GM20000 (cell line): ENCODE measurements at places on chromosomes 4 and X.

DNA sequence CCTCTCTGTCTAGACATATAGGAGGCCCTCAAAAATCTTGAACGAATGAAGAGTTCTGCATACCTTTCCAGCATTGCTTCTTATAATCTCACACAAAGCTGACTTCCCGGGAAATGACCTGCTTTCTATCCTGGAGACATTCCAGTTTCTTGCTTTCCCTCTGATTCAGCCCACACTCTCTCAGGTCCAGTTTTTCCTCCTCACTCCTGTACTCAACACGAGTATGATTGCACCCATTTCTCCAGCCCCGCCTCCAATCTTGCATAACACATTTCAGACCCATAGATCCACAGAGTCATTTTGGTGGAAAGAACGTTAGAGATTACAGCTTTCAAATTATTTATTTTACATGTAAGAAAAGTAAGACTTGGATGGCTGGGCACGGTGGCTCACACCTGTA is 127.5 kb upstream of the TLR3 start:
- no peak for DNase-seq

GRCh38 chrX:13076176-13076961 is 31.9 kb upstream of the FAM9C start:
- DNase-seq = peak; percentile 20

DNA sequence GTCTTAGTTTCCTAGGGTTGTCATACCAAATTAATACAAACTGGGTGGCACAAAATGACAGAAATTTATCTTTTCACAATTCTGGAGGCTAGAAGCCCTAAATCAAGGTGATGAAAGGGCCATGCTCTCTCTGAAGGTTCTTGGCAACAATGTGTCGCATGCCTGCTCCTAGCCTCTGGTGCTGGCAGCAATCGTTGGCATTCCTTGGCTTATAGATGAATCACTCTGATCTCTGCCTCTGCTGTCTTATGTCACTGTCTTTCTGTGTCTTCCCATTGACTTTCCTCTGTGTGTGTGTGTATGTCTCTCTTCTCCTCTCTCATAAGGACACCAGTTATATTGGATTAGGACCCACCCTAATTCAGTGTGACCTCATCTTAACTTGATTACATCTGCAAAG is 15.9 kb upstream of the INTU start:
- no peak for DNase-seq

DNA sequence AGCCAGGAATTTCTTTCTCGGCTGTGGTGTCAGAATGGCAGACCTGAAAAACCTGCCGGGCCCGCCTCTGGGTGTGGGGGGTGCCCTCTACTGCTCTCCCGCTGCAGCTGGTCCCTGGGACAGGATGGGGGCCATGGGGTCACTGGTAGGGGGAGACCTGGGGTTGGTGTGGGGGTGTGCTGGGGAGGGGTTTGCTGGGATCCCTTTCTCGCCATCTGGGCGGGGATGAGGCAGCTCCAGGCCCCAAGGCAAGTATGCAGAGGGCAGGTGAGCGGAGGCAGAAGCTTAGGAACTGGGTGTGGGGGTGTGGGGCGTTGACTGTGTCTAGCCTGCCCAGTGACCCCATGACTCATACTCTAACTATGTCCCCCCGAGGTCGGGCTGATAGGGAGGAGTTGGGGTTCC is 884 bp downstream of the CCDC120 start:
- no peak for DNase-seq

- no peak for DNase-seq
These were observed 198.3 kb downstream of the NSUN7 start for GRCh38 chr4:40948014-40948413.

- no peak for DNase-seq
These were observed 11.5 kb downstream of the PARM1 start for GRCh38 chr4:74944354-74944793.

- DNase-seq = peak; percentile 64
These were observed 123.6 kb upstream of the RBPJ start for GRCh38 chr4:26197018-26197779.

- no peak for DNase-seq
These were observed 143.1 kb downstream of the RBM47 start for GRCh38 chr4:40486534-40486933.

DNA sequence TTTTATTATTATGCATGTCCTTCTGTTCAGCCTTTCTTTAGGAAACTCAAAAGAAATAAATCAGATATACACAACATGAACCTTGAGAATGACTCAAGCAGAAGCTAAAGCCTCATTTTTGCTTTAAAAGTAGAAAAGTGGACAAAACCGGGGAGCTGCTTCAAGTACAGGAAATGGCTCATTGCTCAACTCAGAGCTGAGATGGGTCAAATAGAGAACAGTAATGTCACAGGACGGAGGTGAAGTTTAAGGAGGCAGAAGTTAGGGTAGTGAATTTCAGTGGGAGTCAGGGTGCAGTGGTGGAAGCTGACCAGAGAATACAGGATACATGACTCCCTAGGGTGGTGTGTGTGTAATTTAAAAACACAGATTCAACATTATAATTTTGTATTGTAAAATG is 22.2 kb downstream of the PHKA2 start:
- DNase-seq = peak; percentile 10

DNA sequence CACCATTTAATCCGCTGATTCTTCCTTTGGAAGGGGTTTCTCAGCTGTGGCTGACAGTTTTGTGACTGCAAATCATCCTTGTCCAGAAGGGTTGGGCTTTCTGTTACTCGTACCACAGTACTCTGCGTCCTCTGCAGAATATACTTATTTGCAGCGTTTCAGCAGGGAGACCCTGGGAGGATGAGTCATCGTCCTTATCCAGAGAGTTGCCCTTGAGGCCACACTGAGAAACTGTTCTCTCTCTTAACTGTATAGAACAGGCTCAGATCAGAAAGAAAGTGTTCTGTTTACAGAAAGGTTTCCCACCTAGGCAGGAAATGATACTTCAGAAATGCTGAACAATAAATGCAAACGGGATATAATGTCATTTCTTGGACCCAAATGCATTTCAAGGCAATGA is 47.8 kb upstream of the DDX53 start:
- DNase-seq = no peak

GRCh38 chrX:23228454-23228853 is 106.2 kb upstream of the PTCHD1 start:
- no peak for DNase-seq

DNA sequence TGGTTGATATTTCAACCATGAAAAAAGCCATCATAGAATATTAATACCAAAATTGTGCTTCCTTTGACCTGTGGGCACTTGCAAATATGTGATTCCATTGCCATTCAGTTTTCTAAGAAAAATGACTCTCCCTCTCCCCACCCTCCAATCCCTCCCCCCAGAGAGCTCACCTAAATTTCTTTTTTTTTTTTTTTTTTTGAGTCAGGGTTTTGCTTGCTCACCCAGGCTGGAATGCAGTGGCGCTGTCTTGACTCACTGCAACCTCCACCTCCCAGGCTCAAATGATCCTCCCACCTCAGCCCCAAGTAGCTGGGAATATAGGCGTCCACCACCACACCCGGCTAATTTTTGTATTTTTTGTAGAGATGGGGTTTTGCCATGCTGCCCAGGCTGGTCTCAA is 47.0 kb downstream of the SNX25 start:
- DNase-seq = no peak

DNA sequence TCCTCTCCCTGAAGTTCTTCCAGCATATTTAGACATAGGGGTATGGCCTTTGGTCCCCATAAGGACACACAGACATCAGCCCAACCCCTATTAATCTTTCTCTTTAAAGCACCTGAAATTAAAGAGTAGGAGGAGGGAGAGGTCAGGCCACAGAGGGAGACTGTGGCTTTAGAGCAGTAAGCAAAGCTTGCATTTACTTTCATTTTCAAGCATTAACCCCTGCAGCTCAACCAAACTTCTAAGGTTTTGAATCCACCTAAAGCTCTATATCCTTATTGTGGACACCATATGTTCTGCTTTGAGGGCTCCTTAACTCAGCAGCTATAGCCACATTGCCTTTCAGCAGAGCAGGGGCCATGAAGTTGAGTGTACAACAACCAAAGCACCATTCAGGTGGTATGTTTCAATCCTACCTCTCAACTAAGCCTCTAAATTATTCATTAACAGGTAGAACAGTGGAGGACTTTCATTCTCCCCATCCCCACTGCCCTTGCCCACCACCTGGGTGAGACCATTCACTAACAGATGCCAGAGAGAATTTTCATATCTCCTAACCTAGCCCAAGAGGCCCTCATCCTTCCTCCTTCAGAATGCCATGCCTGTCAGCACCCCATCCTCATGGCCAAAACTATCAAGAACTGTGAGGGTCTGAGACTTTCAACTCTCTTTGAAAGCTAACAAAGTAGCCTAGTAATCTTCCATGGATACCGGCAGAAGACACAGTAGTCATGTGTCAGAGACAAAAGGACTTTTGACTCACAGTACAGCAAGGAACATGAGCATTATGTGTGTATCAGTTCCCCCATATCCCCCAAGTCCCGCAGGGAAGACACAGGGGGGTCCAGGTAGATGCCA is 20.8 kb downstream of the LIN54 start:
- peak; percentile 53 for DNase-seq

GRCh38 chr4:40455340-40455902 is 120.3 kb downstream of the CHRNA9 start:
- DNase-seq = no peak

GRCh38 chr4:5050520-5051277 is 581 bp upstream of the STK32B start:
- peak; percentile 79 for DNase-seq

- DNase-seq = no peak
These were observed 21.7 kb upstream of the FAM156A start for GRCh38 chrX:52979993-52980392.

- DNase-seq = no peak
These were observed 317.6 kb downstream of the BCOR start for GRCh38 chrX:39779952-39780783.

GRCh38 chr4:97013711-97014110 is 1129.6 kb downstream of the STPG2 start:
- DNase-seq = no peak

- DNase-seq = no peak
These were observed 7.1 kb downstream of the CA5B start for GRCh38 chrX:15745179-15745578.

- no peak for DNase-seq
These were observed 144.2 kb downstream of the MSN start for GRCh38 chrX:65811558-65812228.

DNA sequence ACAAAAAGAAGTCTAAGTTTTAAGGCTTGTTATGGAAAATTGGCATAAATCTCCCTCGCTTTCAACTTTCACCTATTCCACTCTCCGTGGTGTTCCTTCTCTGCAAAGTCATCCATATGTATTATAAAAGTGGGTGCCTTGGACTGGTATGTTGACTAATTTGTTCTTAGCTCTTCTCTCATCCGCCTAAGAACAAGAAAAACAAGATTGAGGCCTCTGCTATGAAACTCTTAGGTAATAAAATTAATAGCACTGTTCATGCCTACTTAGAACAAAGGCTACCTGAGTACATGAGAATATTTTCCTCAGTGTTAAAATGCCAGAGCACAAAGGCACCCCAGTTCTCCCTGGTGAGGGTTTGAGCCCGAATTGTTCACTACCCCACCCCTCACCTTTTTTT is 1.3 kb downstream of the CNGA1 start:
- DNase-seq = no peak

DNA sequence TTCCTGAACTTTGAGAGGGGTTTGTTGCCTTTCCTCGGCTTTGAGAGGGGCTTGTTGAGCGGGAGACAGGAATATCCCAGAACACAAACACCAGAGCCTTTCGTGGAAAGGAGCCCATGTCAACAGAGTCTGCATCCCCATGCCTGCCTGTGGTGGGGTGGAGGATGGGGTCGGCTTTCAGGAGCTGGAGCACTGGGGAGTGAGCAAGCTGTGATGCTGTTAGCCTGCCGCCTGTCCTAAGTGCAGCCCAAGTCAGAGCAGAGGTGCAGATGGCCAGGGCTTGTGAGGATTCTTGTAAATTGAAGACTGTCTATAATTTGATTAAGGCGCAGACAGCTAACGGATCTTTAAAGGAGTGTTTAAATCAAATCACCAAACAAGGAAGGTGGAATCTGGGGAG is 103.3 kb upstream of the ANK2 start:
- DNase-seq = no peak

DNA sequence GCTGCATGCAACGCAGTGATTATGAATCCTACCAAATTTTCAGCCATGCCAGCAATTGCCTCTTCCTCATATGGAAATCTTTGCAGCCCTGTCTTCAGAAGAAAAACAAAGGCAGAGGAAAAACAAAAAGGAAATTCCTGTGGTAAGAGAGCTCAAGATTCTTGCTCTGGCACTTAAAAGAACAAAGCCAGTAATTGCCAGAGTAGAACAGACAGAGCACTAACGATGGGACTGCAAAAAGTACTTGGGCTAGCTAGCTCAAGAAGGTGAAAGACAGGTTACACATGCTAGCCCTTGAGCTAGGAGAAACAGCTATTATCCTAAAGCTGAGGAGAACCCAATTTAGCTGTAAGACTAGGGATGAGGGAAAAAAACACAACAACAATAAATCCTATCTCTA is 582.3 kb downstream of the KCNIP4 start:
- no peak for DNase-seq

DNA sequence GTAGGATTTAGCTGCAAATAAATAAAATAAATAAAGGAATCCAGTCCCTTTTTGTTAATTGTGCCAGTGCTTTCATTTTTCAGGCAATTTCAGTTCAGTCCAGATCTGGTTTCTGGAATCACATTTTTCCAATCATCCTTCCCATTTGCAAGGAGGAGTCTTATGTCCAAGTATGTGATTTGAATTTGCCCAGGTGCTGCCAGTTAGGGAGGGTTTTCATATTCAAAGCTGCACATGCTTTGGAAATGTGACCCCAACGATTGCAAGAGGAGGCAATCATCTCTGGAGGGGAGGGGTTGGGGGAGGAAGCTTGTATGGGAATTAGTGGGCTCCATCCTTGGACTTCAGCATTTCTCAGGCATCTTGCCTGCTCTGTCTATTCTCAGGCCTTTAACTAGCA is 4.4 kb downstream of the PLAC1 start:
- no peak for DNase-seq

GRCh38 chr4:31366041-31366440 is 645.9 kb downstream of the PCDH7 start:
- DNase-seq = no peak

- no peak for DNase-seq
These were observed 8.8 kb upstream of the BEX3 start for GRCh38 chrX:103367502-103367901.

DNA sequence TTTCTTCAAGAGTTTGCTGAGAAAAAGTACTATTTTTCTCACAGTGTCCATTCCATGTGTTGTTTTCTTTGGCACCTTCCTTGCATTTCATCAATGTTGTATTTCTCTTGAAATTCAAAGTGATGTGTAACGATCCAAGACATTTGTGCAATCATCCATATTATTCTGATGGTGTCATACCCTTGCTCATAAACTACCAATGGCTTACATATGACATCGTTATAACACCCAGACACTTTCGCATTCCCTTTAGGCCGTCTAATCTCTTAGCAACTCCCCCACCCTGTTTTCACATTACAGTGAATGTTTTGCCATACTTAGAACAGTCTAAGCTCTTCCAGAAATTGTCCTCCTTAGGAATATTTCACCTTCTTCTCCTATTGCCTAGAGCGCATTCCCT is 1779.0 kb downstream of the PCDH7 start:
- no peak for DNase-seq

- no peak for DNase-seq
These were observed 1.5 kb downstream of the ADRA2C start for GRCh38 chr4:3767570-3768288.

GRCh38 chr4:80876810-80877209 is 153.7 kb upstream of the BMP3 start:
- DNase-seq = peak; percentile 16
